ENCODE measurements at places on chromosomes 6 and 20. TPM values are rescaled to one million over a fixed set of nuclear protein-coding genes. Genes with fewer than 3 reads are reported as not detected.

Gene TINAG
- not detected for total RNA-seq

Gene GCNT2
- 34.2 TPM for total RNA-seq

Gene TSHZ2
- 14.7 TPM for total RNA-seq

Gene PNLDC1
- 0.49 TPM for total RNA-seq

Gene NOX3
- not detected for total RNA-seq

Gene SEC63
- 64.6 TPM for total RNA-seq

Gene OPRL1
- 3.5 TPM for total RNA-seq

Gene WFDC5
- total RNA-seq, result not detected

Gene C6orf132
- 4.4 TPM for total RNA-seq

Gene GPR63
- total RNA-seq, result 5.6 TPM

Gene TNNC2
- 93.6 TPM for total RNA-seq
